ENCODE measurements at places on chromosomes 12 and 14.

GRCh38 chr14:45041641-45042040 lies 42.3 kb upstream of the PRPF39 start:
- DNase-seq, result no peak

GRCh38 chr14:77565289-77565993 lies 51.0 kb downstream of the SPTLC2 start:
- DNase-seq, result no peak

DNA sequence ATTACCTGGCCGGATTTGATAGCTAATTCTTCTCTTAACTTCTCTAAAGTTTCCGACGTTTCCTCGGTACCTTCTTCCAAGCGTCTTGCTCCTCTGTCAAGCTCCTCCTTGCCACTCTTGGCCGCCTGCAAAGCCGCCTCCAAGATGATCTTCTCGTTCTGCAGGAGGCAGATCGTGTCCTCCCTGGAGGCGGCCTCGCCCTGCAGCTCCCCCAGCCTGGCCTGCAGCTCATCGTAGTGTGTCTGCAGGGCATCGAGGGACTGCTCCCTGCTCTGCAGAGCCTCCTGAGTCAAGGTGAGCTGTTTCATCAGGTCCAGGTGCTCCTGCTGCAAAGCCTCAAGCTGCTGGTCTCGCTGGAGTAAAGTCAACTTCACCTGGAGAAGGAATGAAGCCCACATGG lies 32.8 kb downstream of the GOLGA3 start:
- DNase-seq, result no peak

DNA sequence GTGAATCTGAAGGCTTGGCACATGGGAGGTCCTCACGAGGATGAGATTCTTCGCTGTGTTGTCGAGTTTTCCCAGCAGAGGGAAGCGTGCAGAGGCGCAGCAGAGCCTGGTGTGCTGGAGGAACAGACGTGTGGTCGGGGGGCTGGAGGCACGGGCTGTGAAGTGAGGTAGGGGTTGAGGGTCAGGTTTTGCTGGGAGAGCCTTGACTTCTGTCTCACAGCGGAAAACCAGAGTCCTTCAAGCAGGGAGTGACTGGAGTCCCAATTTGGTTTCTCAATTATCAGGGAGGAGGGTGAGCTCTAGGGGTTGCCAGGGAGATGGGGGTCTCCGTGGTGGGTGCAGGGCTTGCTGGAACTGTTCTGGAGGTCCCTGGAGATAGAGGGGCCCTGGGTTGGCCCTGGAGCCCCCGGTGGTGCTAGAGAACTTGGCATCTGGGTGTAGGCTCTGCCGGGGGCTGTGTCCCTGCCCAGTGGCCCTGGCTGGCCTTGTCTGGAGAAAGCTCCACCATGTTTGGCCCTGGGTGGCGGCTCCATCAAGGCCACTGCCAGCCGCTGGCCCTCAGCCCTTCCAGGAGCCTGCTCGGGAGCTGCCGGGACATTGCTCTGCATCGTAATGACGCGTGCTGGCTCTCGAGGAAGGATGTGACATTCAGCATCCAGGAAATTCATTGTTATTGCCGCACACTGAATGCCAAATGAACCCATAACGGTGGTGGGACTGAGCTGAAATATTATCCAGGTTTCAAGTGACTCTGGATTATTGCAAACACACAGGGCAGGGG lies 215.7 kb downstream of the KIF26A start:
- DNase-seq, result no peak

DNA sequence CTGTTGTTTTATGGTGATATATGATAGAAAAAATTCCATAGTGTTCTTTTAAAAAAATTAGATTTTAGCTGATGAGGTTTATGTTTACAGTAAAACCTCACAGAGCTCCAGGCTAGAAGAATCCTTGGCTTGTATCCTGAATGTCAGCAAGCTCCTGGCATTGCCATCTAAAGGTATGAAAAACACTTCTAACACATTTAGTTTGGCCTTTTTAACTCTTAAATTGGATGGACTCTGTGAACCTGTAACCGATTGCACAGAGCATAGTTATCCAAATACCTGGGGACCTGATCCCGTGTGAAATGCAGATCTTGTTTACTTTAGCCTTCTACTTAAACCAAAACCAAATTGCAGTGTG lies 241.1 kb upstream of the DCN start:
- no peak for DNase-seq

DNA sequence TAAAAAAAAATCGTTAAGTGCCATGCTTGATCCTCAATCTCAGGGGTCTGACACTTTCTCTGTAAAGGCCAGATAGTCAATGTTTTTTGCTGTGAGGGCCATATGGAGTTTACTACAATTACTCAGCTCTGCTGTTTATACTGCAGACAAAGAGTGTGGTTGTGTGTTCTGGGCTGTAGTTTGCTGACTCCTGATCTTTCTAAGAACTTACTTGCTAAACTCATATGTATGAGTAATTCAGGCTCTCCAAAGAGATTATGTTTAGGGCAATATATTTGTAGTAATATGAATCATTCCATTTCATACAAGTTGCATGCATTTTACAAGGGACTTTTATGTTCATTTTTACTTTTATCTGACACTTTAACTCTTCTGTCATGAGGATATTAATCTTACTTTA lies 188.2 kb downstream of the TMTC2 start:
- peak; percentile 60 for DNase-seq

GRCh38 chr14:59360923-59361794 lies 104.0 kb downstream of the GPR135 start:
- peak; percentile 79 for DNase-seq

DNA sequence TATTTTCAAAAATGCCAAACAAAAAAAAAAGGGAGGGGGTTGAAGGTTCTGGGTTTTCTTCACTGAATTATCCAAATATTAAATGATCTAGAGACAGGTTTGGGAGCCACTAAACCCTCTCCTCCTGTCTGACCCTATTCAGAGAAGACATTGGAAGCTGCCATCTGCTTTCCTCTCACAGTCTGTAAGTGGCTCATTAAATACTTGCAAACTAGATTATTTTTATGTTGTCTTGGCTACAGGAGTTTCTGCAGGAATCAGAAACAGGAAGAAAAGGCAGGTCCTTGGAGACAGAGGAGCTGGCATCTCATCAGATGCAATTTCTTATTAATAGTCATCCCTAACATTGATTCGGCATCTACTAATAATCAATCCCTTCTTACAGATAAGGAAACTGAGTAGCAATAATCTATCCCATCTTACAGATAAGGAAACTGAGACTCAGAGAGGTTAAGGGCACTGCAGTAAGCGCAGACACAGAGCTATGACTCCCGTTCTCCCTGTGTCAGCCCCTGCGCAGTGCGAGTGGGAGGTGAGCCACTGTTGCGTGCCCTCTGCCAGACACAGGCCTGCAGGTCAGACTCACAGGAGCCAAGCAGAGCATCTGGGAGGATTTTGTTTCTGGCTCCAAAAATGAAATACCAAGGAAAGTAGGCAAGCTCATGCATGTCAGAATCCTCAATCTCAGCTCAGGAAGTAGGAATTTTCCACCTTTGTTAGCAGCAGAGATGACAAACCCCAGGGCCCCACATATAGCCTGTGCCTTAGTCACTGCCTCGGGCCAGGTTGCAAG lies 11.0 kb downstream of the BDKRB2 start:
- DNase-seq, result no peak

DNA sequence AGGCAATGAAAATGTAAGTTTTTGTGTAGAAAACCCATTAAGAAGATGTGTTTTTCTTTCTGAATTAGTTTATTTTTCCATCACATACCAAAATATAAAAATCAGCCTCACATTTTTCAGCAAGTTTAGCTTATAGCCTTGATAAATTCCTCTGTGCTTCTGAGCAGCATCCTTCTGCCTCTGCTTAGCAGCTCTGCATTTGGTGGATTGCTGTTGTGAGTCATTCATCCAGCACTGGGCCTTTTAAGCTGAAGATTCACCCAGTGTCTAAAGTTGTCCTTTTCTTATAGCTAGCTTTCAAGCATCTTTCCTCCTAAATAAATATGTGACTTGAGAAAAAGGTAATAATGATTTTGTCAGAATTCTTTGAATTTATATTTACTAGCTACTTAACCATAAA lies 206.1 kb downstream of the PCNX1 start:
- no peak for DNase-seq

GRCh38 chr14:68644101-68644500 lies 148.8 kb downstream of the ZFP36L1 start:
- no peak for DNase-seq

- DNase-seq, result no peak
Observed at GRCh38 chr12:26732005-26732908, 100.7 kb downstream of the ITPR2 start.

DNA sequence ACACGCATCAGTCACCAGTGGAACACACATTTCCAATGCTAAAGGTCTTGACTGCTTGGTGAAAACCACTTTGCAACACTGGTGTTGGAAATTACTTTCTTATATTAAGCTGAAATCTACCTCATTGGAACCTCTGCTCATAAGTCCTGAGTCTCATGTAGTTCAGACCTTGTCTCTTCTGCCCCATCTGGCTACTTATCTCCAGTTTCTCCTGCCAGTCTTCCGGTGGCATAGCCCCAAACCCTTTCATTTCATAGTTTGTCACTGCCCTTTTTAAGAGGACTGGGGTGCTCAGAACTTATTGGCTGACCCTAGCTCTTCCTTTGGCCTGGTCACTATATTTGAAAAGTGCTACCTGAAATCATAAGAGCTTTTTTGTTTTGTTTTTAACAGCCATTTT lies 43.7 kb downstream of the HELB start:
- no peak for DNase-seq

DNA sequence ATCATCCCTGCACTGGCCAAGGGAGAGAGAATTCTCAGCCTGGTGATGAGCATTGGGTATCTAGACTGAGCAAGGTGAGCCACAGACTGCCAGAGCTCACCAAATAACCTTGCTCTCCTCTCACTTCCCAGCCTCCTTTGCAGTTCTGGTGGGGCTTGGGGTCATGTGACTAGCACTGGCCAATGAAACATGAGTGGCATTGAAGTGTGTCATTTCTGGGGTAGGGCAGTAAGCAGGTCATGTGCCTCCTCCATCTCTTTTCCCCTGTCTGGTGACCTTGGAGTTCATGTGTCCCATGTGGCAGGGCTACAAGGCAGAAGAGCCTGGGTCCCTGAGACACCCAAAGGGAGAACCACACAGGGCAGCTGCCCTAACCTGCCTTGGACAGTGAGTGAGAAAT lies 3.6 kb upstream of the KRT72 start:
- DNase-seq, result no peak

DNA sequence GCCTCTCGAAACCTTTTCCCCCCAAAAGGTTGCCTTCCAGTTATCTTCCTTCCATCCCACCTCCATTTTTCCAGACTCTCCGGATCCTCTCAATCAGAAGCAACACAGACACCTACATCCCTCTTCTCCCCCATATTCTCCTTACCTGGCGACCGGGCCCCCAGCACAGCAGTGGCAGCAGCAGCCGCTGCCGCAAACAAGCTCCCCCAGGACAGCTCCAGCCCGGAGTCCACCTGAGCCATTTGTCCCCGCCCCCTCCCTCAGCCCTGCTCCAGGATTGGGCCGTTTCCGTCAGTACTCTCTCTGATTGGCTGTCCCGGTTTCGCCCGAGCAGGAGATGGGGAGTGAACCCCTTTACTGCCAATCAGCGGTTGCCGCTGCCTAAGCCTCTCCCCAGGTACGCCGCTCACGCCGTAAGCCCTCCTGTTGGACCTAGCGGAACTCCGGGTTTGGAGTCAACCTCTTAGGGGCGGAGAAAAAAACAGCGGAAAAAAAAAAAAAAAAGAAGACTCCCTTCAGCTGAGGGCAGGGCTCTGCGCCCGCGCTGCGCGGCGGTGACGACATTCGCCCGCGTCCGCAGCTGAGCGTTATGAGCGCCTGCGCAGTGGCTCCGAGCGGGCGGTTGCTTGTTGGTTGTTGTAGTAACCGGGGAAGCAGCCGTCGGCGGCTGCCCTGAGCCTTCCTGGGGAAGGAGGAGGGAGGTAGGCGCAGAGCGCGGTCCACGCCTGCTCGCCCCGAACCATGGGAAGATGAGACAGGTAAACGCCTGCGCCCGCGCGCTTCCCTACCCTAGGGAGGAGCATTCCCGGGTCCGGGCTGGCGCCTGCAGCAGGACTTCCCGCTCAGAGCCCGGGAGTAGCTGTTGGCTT lies at the start of the genes ERG28 and TTLL5:
Gene ERG28, minus strand, starts transcription at position 247 of the 869 bp plus-strand sequence. CDS start 3,374 bp downstream, outside the sequence.
Gene TTLL5, plus strand, starts transcription at position 617 of the 869 bp plus-strand sequence. CDS start 1,904 bp downstream, outside the sequence.
- peak; percentile 99 for DNase-seq

GRCh38 chr12:8572507-8572906 lies 31.8 kb upstream of the CLEC4E start:
- no peak for DNase-seq

Measured in NCI-H2171 (cell line).